ENCODE measurements at places on chromosomes 11 and 22.

DNA sequence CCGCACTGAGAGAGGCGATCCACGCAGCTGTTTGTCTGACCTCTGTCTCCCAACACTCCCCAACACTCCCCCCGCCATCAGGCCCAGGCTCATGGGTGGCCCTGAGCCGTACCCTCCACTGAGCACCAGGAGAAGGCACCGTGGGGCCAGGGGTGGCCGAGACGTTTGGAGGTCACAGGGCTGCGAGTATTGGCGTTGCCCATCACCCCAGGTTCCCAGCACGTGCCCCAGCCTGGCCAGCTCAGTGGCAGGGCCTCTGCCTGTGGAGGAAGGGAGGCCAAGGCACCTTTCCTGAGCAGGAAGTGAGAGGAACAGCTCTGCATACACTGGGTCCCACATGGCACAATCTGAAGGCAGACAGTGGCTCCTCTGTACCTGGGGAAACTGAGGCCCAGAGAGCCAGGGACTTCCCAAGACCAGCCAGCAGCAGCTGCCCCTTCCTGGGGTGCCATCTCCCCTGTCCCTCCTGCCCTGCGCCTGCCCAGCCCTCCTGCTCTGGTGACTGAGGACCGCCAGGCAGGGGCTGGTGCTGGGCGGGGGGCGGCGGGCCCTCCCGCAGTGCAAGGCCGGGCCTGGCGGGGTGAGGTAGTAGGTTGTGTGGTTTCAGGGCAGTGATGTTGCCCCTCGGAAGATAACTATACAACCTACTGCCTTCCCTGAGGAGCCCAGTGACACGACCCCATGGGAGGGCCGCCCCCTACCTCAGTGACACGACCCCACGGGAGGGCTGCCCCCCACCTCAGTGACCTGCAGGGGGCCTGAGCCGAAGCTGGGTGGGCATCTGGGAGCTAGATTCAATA lies 37.0 kb upstream of the PPARA start:
- DNase-seq: no peak

GRCh38 chr11:36453678-36454077 lies 56.4 kb downstream of the TRAF6 start:
- DNase-seq: no peak

DNA sequence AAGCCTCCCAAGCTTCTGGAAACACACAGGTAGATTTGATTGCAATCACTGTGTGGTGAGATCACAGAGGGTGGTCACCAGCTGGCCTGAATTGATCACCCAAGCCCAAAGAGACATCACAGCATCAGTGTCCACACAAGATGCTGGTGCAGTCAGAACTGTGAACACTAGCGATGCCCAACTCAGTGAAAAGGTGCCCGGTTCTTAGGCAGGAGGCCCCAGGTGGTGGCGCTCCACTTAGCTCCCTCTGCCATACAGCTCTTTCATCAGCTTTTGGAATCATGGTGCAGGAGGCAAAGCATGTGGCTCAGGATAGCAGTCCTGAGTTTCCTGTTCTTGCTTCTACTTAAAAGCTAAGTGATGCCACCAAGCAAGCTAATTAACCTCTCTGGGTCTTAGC lies 11.1 kb downstream of the DGCR2 start:
- DNase-seq: no peak

- no peak for DNase-seq
Observed at GRCh38 chr11:70026726-70027125, 51.4 kb upstream of the ANO1 start.

DNA sequence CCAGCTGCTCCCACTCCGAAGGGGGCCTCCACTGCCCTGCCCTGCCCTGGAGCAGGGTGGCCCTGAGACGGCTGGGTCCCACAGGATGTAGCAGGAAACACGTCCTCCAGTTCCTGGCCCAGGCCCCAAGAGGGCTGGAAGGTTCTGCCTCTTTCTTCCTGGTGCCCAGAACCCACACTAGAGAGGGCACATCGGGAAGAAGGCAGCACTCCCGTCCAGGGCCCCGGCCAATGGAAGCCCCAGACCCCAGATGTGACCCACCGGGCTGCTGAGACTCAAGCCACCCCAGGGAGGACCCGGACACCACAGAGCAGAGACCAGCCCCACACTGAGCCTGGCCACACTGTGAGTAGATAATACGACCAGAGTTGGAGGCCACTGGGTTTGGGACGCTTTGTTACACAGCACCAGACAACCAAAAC lies 71.2 kb downstream of the CELSR1 start:
- no peak for DNase-seq

GRCh38 chr22:40853333-40853732 lies 3.1 kb downstream of the ST13 start:
- DNase-seq: no peak

DNA sequence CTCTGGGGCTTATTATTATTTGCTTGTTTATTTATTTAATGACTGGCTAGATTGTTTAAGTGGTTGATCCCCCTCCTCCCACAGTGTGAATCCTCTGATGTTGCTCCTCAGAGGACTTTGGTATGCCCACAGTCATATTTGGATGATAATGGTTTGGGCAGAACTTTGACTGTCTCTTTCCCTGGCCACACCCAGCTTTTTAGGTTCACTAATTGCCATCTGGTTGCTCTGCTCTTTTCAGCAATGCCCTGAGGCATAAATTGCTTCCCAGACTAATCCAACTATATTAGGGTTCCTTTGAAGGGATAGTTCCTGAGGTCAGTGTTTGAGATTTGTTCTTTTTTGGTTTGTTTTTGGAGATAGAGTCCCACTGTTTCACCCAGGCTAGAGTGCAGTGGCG lies 99.3 kb upstream of the RRM1 start:
- DNase-seq: no peak

DNA sequence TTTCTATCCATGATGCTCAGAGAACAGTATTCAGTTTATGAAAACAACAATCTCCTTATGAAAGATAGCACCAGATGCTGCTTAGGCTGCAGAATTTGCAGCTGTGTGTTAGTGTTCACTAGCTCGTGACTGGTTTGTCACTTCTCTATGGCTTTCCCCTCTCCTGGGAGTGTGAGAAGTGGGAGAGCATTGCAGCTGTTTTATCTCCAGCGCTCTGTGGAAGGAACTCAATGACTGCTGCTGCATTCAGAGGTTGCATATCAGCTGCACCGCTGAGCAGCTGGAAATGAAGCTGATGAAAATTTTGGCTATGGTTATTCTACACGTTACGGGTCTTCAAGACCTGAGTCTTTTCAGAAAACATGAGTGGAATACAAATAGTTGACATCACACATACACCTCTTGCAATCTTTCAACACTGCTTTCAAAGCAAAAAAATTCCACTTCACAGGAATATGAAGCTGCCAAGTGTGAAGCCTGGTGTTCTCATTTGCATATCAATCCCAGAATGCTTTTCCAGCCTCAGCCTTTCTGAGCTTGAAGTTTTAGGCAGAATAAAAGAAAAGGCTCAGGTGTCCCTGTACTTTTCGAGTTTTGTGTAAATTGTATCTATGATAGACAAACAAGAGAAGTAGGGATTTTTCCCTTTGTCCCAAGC lies 149.3 kb upstream of the DDI1 start:
- DNase-seq: no peak

GRCh38 chr22:34105461-34106062 lies 185.3 kb upstream of the LARGE1 start:
- DNase-seq: peak; percentile 51

DNA sequence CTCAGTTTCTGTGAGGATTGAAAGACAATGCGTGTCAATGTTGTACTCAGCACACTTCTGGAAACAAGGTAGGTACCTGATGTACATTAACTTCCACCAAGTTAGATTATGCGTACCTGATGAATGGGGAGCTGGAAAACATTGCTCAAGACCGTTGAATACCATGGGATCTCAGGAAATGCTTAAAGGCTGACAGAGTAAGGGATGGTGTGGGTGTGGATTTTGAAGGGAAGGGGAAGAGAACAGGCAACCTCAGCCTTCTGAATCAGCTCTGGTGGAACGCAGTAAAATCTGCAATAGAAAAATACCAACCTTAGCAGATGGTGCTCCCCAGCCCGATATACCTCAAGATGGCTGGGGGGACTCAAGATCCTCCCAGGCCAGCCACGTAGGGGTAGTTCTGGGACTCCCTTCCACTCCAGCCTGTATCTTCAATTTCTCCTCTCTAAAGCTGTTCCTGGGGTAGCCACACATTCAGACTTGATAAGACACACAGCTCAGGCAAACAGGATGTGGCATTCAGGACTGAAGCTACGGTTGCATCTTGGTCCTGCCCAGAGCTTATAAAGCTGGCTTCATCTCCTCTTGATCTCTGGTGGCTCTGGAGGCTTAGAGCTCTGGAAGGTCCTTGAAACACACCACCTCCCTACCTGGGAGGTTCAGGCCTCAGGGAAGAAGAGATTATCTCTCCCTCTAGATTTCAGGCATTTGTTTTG lies 111.8 kb downstream of the CTNND1 start:
- DNase-seq: no peak

GRCh38 chr11:123654566-123655081 lies at the start of gene SCN3B:
TSS of gene SCN3B (minus strand) at chr11:123654624. CDS start at chr11:123653801, 823 bp downstream.
- peak; percentile 61 for DNase-seq
